SW480 (cell line): ENCODE measurements at places on chromosomes 6 and 20.

DNA sequence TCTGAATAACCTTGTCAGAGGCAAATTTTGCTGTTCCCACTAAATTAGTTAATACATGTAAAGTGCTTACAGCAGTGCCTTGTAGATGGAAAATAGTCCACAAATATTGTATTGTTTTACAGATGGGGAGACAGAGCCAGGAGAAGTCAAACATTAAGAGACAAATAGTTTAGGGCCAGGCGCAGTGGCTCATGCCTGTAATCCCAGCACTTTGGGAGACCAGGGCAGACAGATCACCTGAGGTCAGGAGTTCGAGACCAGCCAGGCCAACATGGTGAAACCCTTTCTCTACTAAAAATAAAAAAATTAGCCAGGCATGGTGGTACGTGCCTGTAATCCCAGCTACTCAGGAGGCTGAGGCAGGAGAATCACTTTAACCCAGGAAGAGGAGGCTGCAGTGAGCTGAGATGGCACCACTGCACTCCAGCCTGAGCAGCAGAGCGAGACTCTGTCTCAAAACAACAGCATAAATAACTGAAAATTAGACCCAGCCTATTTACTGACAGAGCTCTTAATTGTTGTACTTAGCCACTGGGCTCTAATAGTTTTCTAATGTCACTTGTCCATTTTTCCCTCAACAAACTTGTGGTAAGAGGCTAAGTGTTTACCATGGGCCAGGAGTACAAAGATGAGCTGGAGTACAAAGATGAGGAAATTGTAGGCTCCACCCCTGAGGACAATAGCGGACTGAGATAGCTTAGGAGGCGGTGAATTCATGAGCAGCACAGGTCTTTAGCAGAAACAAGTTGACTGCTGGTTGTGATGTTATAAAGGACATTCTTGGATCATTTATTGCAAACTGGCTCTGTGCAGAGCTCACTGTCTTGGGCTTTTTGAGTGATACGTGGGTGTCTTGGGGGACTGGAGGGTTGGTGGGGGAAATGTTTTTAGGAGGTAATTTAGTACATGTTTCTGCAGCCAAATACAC lies 6.4 kb downstream of the ZSWIM3 start:
- DNase-seq = no peak

DNA sequence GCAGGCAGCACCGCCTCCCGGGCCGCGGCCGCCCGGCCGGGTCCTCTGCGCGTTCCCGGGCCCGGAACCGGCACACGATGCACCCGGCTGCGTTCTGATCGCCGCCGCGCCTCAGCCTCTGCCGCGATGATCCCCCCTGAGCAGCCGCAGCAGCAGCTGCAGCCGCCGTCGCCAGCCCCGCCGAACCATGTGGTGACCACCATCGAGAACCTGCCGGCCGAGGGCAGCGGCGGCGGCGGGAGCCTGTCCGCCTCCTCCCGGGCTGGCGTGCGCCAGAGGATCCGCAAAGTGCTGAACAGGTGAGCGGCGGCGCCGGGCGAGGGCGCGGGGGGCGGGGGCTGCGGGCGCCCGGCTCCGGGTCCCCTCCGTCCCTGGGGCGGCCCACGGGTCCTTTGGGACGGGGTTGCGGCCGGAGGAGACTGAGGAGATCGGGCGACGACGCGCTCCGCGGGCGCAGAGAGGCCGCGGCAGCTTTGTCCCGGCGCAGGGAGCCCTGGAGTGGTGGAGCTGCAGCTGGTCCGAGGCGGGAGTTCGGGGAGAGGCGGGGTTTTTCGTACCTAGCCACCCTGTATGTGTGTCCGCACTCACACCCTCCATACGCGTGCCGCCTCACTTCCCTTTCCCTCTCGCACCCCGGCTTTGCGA lies 659 bp downstream of the SLC35F1 start:
- no peak for DNase-seq

- no peak for DNase-seq
Measured at GRCh38 chr6:3283641-3284435, 25.1 kb downstream of the PSMG4 start.

- no peak for DNase-seq
Measured at GRCh38 chr6:43966374-43966658, 160.9 kb downstream of the MRPL14 start.

DNA sequence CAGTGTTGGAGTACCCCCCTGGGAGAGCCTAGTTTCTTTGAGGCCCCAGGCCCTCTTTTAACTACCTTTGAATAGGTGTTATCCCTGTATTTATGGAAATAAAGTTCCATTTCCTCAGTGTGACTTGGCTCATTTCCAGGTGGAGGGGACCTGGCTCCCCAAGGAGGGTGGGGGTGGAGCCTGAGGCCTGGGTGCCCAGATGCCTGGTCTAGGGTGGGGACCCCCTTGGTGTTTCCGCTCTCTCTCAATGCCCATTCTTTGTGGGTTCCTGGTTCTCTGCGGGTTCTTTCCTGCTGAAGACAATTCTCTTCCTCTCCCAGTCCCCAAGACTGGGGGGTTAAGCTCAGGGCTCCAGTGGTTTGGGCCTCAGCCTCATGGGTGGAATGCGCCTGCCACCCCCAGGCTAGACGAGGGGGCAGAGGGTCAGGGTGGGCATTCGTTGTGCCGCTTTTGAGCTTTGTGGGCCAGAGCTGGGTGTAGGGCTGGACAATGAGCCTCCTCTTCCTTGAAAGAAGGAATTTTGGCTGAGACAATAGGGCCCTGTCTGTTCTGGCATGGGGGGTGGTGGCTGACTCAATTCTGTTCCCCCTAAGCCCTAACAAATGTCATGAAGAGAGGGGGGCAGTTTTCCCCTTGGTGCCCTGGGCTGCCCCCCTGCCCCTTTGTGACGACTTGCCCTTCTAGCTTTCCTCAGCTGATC lies 686 bp upstream of the EGFL8 start:
- DNase-seq = no peak

- no peak for DNase-seq
Measured at GRCh38 chr6:42637681-42638080, 73.9 kb downstream of the UBR2 start.

DNA sequence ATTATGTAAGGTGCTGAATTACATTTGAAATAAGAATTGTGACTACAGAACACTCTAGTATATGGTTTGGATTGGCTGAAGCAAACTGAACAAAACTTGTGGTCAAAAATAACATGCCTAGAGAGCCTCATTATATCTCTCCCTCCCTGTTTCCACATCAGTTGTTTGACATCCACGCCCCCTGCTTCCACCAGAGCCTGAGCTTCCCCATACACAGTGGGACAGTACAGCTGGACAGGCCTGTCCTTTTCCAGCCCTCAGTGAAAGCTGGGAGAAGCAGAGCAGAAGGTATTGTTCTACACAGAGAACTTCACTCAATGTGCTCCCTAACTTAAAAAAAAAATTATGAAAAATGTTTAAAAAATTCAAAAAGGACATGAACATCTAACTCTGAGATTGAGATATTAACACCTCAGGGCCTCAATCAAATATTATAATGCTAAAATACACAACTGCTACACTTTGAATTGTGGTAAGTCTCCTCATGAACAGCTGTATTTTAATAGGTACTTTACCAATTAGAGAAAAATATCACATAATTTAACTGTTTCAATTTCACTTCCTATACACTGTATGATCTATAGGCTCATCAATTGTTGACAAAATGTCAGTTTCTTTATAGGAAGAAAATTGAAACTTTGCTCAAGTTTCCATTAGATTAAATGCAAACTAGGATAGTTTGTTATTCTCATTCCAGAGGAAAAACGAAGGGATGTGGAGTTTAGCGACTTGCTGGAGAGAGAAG lies 44.9 kb upstream of the SCML4 start:
- DNase-seq = no peak

DNA sequence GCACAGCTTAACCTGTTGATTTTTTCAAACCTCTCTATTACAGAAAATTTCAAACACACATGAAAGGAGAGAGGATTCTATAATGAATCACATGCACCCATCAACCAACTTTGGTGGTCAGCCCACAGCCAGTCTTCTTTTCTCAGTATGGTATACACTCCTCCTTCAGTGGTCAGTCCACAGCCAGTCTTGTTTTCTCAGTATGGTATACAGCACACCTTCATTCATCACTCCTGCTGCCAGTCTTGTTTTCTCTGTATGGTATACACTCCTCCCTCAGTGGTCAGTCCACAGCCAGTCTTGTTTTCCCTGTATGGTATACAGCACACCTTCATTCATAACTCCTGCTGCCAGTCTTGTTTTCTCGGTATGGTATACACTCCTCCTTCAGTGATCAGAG lies 67.8 kb downstream of the SYNDIG1 start:
- DNase-seq = no peak

GRCh38 chr6:163952005-163952404 lies 537.5 kb downstream of the QKI start:
- DNase-seq = no peak
